ENCODE measurements at places on chromosomes 3 and 15. TPM values are rescaled to one million over a fixed set of nuclear protein-coding genes. Genes with fewer than 3 reads are reported as not detected.

- no peak for DNase-seq
Measured at GRCh38 chr15:65796610-65797078, 4.6 kb upstream of the DENND4A start.

The CPA3 gene
- not detected for total RNA-seq

DNA sequence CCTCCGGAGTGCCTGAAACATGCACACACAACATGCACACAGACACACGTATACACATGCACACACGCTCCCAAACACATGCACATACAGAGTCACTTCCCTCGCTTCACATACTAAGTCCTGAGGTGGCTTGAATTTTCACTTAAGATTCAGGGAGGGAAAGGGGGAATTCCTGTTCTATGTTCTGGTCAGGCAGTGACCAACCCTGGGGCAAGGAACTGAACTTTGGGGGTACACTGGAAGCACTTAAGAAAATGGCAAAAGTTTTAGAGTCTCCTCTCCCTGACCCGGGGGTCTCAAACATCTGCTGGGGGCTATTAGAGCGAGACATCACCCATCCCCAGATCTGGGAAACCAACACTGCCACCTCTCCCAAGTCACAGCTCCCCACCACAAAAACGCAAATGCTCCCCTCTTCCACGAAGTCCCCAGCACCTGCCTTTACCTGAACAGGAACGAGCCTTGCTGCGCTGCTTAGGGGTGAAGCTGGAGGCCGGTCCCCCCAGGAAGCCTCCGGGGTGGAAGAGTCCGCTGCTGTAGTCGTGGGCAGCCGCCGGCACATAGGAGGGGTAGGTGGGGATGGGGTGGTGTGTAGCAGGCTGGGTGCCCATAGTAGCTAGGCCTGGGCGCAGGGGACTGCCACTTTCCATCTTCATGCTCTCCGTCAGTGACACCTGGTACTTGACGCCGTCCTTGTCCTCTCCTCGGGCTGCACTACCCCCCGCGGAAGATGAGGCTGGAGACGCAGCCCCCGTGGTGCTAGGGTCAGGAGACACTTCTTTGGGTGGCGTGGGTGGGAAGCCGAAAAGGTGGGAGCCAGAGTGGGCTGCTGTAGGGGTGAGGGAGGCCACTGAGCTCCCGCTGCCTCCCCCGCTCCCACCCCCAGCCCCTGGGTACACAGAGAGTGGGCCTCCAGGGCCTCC lies 7.5 kb downstream of the GATA2 start:
- no peak for DNase-seq

- peak; percentile 97 for DNase-seq
Measured at GRCh38 chr15:64387562-64388168, at the start of gene TRIP4. Gene TRIP4 (plus strand): TSS chr15:64387836. CDS start chr15:64387864, 28 bp downstream.

- DNase-seq = no peak
Measured at GRCh38 chr3:138598534-138598933, 4.5 kb upstream of the CEP70 start.

The INSYN1 gene
- not detected for total RNA-seq

The NOX5 gene
- not detected for total RNA-seq

The P2RY1 gene
- total RNA-seq = 1.0 TPM

The CCR9 gene
- total RNA-seq = not detected

- no peak for DNase-seq
Measured at GRCh38 chr15:96858694-96859093, 528.2 kb downstream of the NR2F2 start.

GRCh38 chr15:93072011-93072410 lies 17.0 kb downstream of the RGMA start:
- no peak for DNase-seq

DNA sequence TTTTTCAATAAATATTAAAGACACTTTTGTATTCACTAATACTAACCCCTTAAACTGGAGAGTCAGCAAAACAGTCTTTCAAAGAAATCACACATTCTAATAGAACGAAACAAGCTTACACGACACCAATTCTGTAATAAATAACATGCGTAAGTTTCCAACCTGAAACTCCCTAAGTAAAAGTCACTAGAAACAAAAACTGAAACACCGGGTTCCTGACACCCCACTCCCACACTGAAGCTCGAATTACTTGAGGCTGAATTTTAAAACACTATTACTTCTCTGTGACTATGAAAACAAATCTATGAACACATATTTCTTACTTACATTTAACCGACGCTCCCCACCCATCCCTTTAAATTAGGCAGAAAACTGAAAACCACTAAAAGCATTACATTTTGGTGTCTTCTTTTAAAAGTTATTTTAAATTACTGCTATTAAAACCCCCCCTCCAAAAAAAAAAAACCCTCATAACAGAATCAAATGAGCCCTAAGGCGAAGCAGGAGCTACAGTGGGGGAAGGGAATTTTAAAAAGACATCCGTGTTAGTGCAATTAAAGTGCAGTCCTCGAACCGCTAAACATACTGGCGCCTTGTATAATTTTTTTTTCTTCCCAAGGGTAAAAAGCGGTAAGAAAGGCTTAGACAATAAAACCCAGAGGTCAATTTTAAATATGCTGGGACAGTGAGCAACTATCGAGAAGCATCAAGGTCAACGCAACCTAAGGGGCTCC lies 878 bp downstream of the SPPL2A start:
- DNase-seq = peak; percentile 9

The RHCG gene
- not detected for total RNA-seq

DNA sequence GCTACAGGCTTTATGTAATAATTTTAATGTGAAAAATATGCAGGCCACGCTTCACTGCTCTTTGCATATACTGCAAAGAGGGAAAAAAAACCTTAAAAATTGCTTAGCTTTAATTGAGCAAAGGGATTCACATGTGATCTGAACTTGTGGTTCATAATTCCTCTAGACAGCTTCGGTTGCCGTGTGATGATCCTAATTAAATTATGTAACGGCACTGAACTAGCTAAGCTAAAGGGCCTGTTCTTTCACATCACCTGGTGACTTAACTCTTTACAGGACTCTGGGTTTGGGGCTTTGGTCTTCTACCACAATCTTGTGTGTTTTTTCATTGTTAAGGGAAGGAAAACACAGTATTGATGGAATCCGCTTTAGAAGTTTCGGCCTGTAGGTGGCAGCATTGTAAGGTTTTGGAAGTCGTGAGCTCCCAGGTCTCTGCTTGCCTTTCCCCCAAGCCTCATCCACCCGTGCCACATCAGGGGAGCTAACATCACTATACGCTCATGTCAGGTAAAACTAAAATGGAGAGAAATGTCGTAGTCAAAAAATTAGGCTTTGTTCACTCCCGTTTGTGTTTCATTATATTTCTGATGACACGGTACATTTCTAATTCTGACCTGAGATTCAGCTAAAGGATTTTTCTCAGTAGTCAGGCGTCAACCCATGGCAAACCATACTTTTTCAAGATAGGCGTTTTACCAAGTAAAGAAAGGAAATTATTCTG lies 205.6 kb upstream of the DPH6 start:
- peak; percentile 86 for DNase-seq

DNA sequence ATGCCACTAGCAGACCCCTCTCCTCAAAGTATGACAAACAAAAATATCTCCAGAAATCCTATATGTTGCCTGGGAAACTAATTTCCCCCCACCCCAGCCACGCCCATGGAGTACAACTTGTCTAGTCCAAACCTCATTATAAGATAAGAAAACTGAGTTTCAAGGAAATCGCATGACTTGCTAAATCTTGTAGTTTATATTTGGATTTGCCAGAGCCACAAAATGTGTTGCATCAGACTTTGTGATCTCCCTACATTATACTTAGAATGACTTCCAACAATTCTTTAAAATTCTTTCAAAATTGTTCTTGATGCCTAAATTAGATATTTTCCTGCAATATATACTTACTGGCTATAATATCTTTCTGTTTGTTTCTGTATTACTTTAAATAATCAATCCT lies 1034.4 kb downstream of the IGSF11 start:
- no peak for DNase-seq

Measured in HT-29 (cell line).